T-helper 17 cell (primary cell): ENCODE measurements at places on chromosomes 5 and 9.

- no peak for DNase-seq
These were observed 436.3 kb upstream of the PAPPA start for GRCh38 chr9:115717298-115717697.

DNA sequence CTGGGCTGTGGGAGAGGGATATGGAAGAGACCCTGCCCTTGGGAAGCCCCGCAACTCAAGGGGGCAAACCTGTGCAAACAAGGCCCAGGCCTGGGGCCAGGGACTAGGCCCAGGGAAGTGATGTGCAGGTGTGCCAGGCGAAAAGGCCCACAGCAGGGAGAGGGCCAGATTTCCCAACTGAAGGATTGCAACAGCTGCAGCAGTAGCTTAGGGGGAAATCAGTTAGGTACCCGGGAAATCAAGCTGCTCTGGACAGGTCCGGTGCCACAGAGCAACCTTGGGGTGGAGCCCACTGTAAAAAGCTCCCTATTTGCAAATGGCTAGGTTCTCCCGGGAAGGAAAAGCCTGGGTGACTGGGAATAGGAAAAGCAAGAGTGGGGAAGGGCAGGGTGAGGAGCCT, 10.4 kb downstream of the GRIN1 start:
- no peak for DNase-seq

DNA sequence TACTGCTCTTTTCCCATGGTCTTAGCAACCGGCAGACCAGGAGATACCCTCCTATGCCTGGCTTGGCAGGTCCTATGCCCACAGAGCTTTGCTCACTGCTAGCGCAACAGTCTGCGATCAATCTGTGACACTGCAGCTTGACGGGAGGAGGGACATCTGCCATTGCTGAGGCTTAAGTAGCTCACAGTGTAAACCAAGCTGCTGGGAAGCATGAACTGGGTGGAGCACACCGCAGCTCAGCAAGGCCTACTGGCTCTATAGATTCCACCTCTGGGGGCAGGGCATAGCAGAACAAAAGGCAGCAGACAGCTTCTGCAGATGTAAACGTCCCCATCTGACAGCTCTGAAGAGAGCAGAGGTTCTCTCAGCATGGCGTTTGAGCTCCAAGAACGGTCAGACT, 40.4 kb downstream of the MCTP1 start:
- DNase-seq = no peak

GRCh38 chr5:37859805-37860204, 20.0 kb upstream of the GDNF start:
- no peak for DNase-seq

DNA sequence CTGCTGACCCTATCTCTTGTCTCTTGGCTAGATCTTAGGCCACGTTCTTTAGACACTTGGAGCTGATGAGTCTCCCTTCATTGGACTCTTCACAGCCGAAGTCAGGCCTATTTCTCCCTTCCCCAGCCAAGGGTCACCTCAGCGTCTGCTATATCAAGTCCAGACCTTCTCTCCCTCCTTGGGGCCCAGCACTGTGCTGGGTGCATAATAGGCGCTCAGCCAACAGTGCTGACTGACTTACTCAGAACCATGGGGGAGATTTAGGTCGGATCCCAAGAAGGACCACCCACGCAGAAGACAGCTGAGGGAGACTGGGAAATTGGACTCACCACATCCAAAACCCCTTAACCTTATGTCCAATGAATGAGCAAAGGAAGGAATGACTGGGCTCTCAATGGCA, 5.6 kb upstream of the AMBP start:
- no peak for DNase-seq

DNA sequence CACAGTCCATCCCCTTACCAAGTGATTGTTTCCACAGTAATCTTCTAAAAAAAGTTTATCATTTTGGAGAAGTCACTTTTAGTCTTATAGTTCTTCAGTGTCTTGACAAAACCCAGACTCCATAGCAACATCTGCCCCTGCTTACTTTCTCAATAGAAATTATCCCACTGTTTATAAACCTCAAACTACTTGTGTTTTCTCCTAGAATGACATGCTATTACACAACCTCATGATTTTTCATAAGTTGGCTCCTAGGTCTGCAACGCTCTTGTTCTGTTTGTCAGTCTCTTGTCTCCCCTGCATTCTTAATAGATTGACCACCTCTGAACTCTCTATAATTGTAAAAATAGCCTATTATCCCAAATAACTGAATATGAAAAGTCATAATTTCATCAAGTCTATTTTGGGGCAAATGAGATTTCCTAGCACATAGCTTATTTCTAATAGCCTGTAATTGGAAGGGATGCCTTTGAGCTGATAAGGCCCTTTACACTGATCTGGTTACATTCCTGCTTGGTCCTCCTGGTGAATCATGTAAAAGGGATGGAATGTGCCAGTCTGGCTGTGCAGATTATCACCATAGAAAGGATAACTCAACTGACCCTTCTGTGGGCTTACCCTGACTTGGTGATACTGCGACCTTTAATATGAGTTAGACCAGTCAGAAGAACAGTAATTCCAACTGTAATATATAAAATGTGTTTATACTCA, 69.6 kb downstream of the CHSY3 start:
- no peak for DNase-seq

- no peak for DNase-seq
These were observed 49.0 kb downstream of the SGCD start for GRCh38 chr5:156375895-156376495.

DNA sequence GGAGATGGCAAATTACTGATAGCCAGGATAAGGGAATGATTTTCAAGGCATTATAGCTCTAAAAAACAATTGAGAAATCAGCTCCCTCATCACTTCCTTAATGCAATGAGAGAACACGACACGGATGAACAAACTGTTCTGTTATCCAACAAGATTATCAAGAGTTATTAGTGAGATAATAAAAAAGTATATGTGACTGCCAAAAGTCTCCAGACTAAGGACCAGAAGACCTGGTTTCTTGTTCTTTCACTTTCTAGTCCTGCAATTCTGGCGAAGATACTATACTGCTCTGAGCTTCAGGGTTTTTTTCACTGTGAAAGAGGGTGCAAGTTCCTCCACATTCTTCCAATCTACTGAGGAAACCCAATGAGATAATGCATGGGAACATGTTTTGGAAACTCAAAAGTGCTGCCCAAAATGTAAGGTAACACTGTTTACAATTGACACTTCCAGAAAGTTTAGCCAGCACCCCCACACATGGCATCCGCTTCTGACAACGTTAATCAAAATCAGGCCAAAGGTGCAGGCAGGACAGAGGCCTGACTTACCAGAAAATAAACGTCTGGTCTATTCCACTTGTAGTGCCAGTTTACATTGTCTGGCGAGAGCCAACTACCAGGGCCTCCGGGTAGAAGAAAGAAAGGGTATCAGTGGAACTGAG, 254.2 kb downstream of the DOCK8 start:
- no peak for DNase-seq

GRCh38 chr5:14504332-14504727, 77.3 kb upstream of the OTULINL start:
- no peak for DNase-seq

DNA sequence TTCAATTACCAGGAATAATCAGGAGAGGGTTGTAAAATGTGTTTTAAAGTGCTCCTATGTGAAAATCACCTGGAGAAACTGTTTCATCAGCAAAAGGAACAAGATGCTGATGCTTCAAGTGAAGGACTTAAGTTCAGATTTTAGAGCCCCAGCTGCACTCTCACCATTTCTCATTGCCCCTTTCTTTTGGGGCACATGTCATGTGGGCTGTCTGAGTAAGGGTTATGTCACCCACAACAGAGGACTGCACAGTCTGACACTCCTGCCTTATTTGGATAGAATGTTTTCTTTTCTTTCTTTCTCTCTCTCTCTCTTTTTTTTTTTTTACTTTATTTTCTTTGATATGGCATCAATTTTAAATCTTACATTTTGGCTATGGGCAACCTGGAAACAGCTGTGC, 204.1 kb upstream of the EFNA5 start:
- no peak for DNase-seq

- no peak for DNase-seq
These were observed 43.1 kb upstream of the NSMF start for GRCh38 chr9:137502008-137502911.

GRCh38 chr5:2542026-2542425, 209.5 kb downstream of the IRX2 start:
- no peak for DNase-seq

- no peak for DNase-seq
These were observed 590.9 kb downstream of the CAAP1 start for GRCh38 chr9:26301659-26302058.

DNA sequence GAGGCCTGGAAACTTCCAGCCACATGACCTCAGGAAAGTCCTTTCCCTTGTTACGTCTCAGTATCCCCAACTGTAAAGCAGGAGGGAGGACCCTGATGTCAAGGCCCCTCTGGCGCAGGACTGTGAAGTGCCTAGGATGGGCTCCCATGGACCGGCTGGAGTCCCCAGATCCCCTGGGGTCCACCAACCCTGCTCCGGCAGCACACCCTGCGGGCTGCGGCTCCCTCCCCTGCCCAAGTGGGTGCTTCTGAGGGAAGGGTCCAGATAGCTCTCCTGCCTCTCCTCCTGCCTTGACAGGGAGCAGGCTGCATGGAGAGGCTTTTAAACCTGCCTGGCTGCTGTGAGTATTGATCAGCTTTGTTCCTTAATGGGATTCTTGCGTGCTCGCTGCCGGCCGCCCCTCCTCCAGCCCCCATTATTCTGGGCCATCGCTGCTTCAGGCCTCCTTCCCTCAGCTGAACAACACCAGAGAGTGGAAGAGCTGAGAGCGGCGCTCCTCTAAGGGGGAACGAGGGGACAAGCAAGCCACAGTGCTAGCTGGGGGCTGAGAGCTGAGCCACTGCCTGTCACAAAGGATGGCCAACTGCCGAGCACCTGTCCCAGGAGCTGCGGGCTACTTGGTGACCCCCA, 25.6 kb upstream of the NTNG2 start:
- no peak for DNase-seq

GRCh38 chr9:125997196-125997823, 250.1 kb downstream of the PBX3 start:
- DNase-seq = no peak

DNA sequence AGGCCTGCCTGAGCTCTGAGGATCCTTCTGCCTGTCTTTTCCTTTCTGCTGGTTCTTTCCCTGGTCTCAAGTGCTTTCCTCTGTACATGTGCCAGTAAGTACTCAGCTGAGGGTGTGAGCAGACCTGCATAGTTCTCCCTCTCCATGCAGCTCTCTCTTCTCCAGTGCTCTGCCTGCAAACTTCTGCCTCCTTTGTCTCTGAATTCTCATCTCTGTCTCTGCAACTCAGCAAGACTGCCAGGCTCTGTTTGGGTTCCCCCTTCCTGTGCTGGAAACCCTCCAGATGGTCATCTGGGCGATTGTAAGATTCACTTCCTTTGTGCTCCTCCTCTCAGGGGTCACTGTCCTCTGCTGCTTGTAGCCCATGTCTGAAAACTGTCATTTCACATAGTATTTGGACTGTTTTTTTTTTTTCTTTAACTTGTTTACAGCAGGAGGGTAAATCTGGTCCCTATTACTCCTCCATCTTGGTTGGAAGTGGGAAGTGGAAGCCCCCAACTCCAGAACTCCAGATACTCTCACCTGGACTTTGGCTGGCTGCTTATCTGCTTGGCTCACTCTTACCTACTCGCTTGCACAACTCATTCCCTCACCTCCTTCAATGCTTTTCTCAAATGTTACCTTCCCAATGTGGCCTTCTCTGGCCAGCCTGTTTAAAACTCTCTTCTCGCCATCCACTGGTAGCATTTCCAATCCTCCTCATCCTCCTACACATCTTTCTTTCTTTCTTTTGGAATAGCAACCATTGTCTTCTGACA, 175.3 kb upstream of the TBC1D2 start:
- no peak for DNase-seq

GRCh38 chr5:14200312-14200990, 57.3 kb downstream of the TRIO start:
- DNase-seq = no peak

GRCh38 chr5:31889001-31889561, 250.2 kb downstream of the PDZD2 start:
- no peak for DNase-seq

DNA sequence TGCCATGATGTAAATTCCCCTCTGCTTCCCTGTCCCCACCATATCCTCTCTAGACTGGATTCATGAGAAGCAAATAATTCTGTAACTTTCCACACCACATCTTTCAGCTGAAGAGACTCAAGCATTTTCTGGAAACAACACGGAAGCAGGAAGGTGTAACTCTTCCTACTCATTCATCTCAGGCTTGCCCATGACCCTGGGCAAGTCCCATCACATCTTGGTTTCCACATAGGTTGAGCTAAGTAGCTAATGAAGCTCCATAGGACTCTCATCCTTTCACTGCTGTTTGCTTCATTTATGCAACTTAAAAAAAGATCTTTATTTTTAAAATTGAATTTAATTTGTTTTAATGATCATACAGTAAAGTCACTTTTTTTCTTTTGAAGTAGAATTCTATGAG, 32.7 kb upstream of the STARD4 start:
- no peak for DNase-seq

DNA sequence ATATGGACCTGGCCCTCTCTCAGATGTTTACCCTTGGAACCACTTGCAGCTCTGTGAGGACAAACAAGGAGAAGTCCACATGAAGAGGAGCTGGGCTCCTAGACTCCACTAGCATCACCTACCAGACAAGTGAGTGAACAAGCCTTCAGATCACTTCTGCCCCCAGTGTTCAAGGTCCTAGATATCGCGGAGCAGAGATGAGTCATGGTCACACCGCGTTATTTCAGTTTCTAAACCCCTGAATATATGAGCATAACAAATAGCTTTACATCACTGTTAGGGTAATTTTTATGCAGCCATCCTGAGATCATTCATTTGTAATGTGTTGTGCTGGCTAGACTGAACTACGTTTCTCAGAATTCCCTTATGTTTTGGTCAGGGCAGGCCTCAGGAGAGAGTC, 77.0 kb upstream of the DAP start:
- no peak for DNase-seq

GRCh38 chr5:125439243-125439642, 692.8 kb upstream of the ZNF608 start:
- DNase-seq = no peak

- DNase-seq = no peak
These were observed 117.3 kb upstream of the LPCAT1 start for GRCh38 chr5:1641041-1641440.

- DNase-seq = no peak
These were observed 985.3 kb upstream of the DMAC1 start for GRCh38 chr9:8784838-8785237.

DNA sequence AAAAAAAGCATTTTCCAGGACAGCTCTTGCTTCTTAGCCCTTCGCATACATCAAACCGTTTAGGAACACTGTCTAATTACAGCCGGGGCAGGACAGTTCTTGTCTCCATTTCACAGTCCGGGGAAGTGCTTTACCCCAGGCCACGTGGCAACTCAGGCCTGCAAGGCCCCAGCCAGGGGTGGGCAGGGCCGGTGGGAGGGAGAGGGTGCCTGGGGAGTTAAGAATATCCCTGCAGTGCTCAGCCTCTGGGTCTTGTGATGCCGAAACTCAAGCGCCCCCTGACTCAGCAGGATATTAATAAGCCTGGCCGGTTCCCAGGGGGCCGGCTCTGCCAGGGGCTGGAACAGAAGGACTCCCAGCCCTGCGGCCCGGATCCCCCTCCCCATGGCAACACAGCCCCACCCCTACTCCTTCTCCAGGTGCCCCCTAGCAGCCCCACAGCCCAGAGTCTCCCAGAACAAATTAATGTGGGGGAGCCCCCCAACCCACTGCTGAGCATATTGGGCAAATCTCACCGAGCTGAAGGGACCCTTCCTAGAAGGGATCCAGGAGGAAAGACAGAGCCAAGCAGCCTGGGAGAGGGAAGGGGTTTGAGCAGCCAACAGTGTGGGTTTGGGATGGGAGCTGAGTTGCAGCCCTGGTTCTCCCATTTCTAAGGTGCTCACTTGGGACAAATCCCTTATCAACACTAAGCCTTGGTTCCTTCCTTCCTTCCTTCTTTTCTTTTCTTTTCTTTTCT, 45.3 kb downstream of the PLPP7 start:
- no peak for DNase-seq

GRCh38 chr5:160435532-160435931, 13.9 kb downstream of the PTTG1 start:
- DNase-seq = no peak
